ENCODE measurements at places on chromosomes 7 and 10. TPM values are rescaled to one million over a fixed set of nuclear protein-coding genes. Genes with fewer than 3 reads are reported as not detected.

GRCh38 chr7:100132697-100133151 is 6.0 kb downstream of the MBLAC1 start:
- peak; percentile 68 for DNase-seq

GTPBP10 gene
- total RNA-seq = 19.7 TPM

DNA sequence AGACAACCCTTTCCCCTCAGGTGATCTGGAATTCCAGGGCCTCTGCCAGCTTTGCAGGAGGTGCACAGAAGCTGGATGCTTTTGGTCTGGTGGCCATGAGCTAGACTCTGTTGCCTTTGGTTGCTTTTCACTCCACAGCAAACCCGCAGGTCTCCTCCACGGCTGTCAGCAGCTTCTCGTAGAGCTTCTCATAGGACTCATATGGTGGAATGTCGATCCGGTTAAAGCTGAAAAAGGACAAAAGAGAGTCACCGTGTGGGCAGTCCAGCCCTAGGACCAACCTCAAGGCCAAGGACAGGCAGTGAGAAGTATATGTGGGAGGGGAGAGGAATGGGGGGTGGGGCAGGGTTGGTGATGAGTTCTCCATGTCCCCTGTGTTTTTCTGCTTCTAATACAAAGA is 113.5 kb downstream of the SMURF1 start:
- DNase-seq = no peak

TMEM140 gene
- 19.4 TPM for total RNA-seq

DNA sequence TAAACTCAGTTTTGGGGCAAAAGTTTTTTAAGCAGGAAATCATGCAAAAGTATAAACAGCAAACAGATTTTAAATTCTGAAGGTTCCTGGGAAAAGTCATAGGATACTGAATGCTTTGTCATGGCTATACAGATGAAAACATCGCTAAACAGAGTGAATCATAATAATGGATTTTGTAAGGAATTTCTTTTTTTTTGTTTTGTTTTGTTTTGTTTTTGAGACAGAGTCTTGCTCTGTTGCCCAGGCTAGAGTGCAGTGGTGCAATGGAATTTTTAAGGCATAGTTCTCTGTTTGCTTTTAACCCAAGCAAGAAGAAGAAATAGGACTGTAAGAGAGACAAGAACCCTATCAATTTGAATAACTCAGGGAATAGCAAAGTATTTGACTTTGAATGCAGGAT is 285.3 kb downstream of the NRG3 start:
- no peak for DNase-seq

GRCh38 chr10:100907773-100908363 is 4.9 kb upstream of the SLF2 start:
- DNase-seq = no peak

DNA sequence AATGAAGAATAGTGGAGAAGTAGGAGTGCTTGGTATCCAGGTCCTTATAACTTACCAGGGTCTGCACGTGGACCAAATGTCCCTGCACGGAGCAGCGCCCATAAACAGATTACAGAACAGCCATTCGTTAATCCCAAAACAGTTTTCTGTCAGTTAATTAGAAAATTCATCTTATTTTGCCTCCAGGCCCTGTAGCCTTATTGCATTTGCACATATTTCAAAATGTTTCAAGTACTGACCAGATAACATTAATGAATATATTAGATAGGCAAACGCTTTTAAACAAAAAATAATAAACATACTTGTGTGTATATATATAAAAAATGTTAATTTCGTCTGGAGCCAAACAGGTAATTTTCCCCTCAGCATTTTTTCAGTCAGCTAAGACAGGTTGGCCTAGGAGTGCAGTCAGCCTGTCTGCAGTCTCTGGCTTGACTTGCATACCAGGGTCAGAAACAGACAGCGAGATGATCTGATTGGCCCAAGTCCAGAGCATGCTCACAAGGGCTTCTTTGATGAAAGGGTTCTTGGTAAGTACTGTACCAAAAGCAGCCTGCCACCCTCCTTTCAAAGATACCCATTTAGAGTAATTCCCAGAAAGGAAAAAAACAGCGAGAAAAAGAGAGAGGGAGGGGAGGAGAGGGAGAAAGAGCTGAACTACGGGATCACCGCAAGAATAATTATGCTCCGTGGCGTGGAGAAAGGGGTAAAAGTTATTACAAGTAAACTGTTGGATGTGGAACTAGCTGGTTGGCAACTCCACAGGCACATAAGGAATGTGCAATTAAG is 194.4 kb upstream of the TCF7L2 start:
- no peak for DNase-seq

IL6 gene
- 0.52 TPM for total RNA-seq

DNA sequence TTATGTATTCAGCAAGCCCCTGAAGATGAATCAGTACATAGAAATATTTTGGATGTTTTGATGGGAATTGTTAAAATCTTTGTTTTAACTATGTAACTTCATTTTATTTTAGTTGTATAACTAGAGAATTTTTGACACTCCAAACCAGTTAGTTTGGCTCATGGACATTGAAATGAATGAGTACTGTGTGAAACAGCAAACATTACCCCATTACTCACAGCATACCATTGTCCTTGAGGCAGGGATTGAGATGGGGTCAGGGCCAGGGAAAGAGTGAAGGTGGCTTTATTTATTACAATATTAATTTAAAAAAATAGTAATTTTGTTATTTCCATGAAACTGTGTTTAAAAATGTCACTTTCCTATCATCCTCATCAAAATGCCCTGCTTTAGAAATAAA is 4.8 kb upstream of the BMPER start:
- no peak for DNase-seq

GGCT gene
- 69.5 TPM for total RNA-seq

- no peak for DNase-seq
These were observed 610.6 kb upstream of the FOXK1 start for GRCh38 chr7:4071370-4072058.

HPSE2 gene
- total RNA-seq = 12.4 TPM

EPDR1 gene
- 23.2 TPM for total RNA-seq

GRCh38 chr10:132389433-132390169 is 7.4 kb upstream of the PWWP2B start:
- no peak for DNase-seq
